ENCODE measurements at places on chromosomes 4 and X.

DNA sequence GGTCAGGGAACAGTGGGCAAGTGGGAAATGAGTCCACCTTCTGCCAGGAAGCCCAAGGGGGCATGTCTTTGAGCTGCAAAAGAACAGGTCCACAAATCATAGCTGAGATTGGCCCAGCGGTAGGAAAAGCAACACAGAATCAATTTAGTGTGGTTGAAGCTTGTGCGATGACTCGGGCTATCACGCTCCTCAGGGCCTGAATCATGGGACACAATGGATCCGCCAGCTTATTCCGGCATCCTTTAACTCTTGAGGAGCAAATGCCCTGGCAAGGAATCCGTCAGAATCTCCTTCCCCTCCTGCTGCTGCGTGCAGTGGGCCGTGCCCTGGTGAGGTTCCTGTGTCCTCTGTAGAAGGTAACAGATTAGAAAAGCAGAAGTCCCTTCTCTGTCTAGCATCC lies 98.0 kb downstream of the RELL1 start:
- DNase-seq = no peak

GRCh38 chr4:158996669-158997074 lies 106.2 kb upstream of the RAPGEF2 start:
- no peak for DNase-seq

DNA sequence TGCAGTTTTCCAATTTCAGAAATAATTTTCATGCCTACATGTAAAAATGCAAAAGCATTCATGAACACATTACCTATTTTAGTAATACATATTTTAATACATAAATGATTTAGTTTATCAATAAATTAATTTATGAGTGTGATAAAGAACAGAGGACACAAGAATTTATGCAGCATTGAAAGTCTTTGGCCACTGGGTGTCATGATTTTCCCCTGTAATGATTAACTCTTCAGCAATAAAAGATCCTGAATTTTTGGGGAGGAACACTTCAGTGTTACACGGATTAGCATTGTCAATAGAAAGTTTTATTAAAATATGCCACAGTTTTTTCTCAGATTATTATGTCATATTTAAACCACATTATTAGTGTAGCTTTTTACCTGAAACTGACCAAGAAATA lies 8.6 kb upstream of the VCX2 start:
- DNase-seq = no peak

- no peak for DNase-seq
Observed at GRCh38 chrX:67351411-67351810, 192.4 kb upstream of the AR start.

- peak; percentile 91 for DNase-seq
Observed at GRCh38 chr4:184899261-184900134, 73.7 kb upstream of the ACSL1 start.

DNA sequence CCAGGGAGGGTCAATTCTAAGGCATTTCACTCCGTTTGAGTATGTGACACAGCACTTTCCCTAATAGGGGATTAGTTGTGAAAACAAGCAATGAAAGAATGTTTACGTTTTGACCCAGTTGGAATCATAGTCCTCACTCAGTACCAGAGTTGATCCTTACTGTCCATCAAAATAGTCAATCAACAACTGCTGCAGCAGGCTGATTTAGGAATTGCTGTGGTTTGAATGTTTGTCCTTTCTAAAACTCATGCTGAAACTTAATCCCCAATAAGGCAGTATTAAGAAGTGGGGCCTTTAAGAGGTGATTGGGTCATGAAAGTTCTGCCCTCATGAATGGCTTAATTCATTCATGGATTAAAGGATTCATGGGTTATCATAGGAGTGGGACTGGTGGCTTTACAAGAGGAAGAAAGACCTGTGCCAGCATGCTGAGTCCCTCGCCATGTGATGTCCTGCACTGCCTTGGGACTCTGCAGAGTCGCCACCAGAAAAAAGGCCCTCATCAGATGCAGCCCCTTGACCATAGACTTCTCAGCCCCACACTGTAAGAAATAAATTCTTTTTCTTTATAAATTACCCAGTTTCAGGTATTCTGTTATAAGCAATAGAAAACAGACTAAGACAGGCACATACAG lies 3.1 kb upstream of the FBXL5 start:
- peak; percentile 48 for DNase-seq

- DNase-seq = no peak
Observed at GRCh38 chrX:101347859-101348451, 587 bp downstream of the TIMM8A start.

DNA sequence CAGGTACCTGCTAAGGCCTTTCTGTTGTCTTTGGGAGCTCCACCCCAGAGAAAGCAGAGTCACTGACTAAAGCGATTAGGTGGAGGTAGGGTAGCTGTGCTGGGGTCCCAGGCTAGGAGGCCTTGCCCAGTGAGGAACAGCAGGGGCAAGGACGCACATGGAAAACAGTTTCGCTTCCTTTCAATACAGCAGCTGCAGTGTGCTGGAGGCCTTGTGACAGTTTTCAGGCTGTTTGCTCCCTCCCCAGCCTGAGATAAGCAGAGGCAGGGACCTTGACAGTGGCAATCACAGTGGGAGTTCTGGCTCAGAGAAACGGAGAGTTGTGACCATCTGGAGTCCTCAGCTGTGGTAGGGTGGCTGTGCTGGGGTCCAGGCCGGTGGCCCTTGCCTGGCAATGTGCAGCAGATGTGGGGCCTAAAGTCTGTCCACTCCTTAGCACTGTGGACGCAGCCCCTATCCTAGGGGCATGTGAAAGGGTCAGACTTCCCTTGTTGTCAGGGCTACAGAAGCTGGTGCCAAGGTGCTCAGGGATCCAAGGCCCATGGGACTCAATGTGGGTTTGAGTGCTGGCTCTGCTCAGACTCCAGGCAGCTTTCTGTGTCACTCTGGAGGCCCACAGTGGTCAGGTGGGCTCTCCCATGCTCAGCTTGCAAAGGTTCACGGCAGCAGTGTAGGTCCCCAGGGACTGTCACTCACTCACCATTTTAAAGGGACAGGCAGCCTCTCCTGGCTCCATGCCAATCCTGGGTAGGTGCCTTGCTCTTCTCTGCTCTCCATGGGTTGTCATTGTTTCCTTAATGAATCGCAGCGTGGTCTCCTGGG lies 534.9 kb upstream of the FMR1 start:
- DNase-seq = no peak

- no peak for DNase-seq
Observed at GRCh38 chr4:22900876-22901275, 208.1 kb downstream of the GBA3 start.

DNA sequence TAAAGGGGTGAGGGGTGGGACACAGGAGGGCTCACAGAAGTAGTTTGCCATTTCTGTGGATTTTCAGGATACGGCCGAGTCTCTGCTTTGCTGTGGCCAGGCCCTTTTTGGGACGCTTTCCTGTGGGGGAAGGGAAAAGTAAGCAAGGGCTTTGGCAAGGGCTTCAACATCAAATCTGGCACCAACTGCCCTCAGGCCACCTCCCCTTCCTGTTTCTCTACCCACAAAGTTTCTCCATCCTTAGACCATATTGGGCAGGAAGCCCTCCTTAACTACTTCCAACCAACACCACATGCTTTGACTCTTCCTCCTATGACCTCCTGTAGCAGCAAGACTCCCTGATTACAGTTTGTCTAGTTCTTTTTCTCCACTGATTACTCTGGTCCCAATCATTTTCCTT lies 105.1 kb downstream of the PHF8 start:
- no peak for DNase-seq

GRCh38 chr4:16222957-16223527 lies 3.2 kb downstream of the TAPT1 start:
- DNase-seq = no peak

GRCh38 chr4:158814636-158815330 lies 46.0 kb downstream of the FNIP2 start:
- DNase-seq = no peak

DNA sequence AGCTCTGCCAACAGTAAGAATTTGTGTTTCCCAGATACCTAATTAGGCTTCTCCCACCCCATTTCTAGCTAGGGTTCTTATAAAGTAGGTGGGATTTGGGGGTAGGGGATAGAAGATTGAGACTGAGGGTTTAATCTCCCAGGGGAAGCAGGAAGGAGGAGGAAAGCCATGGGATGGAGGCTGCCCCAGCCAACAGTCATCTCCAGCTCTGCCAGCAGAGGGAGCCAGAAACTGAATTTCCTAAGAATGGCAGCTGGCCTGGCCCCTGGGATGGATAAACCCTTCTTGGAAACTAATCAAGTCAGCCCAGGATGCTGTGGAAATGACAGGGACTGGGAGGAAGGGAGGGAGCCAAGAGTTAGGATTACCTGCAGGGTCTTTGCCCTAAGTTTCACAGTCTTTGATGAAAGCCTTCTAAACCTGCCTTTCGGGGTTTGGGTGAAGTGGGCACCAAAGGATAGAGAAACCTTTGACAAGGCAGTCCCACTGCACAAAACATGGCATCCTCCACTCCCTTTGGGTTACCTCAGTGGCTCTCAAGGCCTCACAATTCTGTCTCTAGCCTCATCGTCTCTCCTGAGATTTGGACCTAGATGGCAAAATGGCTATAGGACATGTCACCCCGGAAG lies 6.7 kb upstream of the ERCC6L start:
- DNase-seq = no peak

- DNase-seq = no peak
Observed at GRCh38 chr4:163071308-163071707, 95.4 kb downstream of the NAF1 start.
